ENCODE measurements at places on chromosomes 2 and 18. TPM values are rescaled to one million over a fixed set of nuclear protein-coding genes. Genes with fewer than 3 reads are reported as not detected.

DNA sequence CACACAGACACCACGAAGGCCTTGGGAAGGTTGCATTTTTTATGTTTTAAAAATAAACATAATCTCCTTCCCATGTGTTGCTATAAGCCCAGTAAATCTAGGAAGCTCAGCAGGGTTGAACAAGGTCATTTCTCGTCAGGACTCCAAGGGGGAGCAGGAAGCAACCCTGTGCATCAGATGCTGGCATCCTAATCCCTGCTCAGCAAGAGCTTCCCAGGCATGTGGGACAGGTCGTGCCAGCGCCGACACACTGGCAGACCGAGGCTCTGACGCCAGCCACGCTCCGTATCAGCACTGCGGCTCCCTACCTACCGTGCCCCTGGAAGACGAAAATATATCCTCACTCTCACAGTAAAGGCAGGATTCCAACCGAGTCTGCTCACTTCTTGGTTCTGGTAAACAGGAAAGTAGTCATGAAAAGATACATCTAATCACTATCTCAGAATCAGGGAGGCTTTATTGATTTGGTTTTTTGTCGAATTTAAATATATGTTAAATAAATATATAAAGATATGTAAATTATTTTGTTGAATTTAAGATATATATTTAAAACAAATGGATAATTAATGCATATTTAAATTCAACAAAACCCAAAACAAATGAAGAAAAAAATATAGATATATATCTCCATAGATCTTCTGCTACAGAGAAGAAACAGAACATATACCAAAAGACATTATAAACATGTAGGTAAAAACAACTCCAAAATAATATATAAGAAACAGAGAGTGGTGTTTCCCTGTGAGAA, 61.4 kb downstream of the TXNL1 start:
- H3K4me3 ChIP-seq, result no peak overlapping the region
- no peak for DNase-seq
- H3K36me3 ChIP-seq, result no peaks in the 10 kb centered on the region
- no peak overlapping the region for H3K27ac ChIP-seq

DNA sequence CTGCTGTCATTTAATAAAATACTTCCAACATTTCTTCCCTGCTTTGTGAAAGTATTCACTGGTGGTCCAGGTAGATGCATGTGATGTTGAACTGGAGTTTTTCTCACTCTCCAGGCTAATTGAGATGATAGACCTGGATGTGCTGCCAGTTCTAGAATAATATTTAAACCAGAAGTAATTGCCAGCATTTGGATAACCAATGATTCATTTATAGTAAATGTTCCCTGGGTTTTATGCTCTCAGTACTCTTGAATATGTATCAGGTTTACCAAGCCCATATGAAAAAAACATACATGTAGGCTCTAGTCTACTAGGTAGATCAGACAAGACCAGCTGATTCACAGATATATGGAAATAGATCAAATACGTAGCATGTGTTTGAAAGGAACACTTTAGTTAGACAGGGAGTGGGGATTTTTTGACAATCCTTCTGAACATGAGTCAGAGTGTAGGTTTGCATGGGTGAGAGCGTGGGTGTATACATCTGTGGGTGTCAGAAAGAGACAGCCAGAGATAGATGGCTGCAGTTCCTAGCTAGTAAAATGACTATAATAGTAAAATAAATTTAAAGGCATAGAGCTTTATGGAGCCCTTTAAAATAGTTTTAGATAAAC, 115.1 kb downstream of the NAB1 start:
- no peaks in the 10 kb centered on the region for H3K27me3 ChIP-seq
- no peak for DNase-seq
- H3K36me3 ChIP-seq, result no peaks in the 10 kb centered on the region
- H3K4me3 ChIP-seq, result no peak overlapping the region

- H3K36me3 ChIP-seq, result no peaks in the 10 kb centered on the region
- H3K27me3 ChIP-seq, result peaks cover 18% of the 10 kb centered on the region
- H3K4me3 ChIP-seq, result peak overlapping the region; percentile 78
- H3K4me1 ChIP-seq, result peaks cover 9% of the 10 kb centered on the region
Measured at GRCh38 chr18:25350489-25351251, 1.3 kb downstream of the ZNF521 start.

- H3K27ac ChIP-seq, result peak overlapping the region; percentile 83
- DNase-seq, result no peak
- no peaks in the 10 kb centered on the region for H3K36me3 ChIP-seq
- H3K27me3 ChIP-seq, result no peaks in the 10 kb centered on the region
- H3K4me3 ChIP-seq, result peak overlapping the region; percentile 49
Measured at GRCh38 chr18:58222432-58223125, 178.6 kb downstream of the NEDD4L start.

Gene ACMSD
- not detected for total RNA-seq

DNA sequence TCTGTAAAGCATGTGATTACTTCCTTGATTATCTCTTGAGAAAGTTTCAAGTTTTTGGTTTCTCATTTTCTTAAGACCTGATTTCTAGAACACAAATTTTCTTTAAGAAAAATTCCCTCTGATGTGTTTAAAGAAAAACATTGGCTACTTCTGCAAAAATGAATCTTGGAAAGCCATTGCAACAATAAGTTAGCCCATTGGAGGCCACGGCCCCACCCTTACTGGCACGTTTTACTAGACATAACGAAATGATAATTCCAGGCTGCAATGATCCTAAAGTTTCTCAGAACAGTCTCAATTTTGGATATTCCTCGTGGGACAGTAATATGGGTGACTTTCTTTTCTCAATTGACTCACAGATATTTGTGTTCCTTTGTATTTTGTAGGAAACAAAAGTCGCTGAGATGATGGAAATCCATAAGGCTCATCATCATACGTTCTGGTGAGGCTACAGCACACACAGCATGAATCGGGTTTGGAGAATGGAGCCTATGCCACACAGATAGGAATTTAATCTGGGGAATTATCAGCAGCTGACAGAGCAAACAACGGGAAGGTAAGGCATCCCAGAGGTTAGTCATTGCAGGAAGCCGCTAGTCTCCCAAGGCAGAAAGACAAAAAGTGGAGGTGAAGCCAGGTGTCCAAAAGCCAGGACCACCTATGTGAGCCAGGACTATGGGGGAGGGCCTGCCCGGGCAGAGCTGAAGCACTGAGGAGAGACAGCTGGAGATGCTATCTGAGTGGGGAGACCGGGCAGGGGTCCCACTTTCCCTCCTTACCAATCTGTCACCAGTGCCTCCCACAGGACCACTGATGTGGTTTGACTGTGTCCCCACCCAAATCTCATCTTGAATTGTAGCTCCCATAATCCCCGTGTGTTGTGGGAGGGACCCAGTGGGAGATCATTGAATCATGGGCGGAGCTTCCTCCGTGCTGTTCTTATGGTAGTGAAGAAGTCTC, 35.9 kb downstream of the SOWAHC start:
- H3K4me3 ChIP-seq, result no peak overlapping the region
- no peaks in the 10 kb centered on the region for H3K36me3 ChIP-seq
- no peak for DNase-seq
- H3K27me3 ChIP-seq, result no peaks in the 10 kb centered on the region
- no peak overlapping the region for H3K27ac ChIP-seq

- no peaks in the 10 kb centered on the region for H3K36me3 ChIP-seq
- no peaks in the 10 kb centered on the region for H3K27me3 ChIP-seq
- H3K4me1 ChIP-seq, result peaks cover 20% of the 10 kb centered on the region
- no peak for DNase-seq
Measured at GRCh38 chr2:20416723-20417122, 30.2 kb upstream of the RHOB start.

GRCh38 chr2:63051042-63051794, 588 bp downstream of the OTX1 start:
- DNase-seq, result no peak
- peak overlapping the region; percentile 58 for H3K4me3 ChIP-seq
- peaks cover 100% of the 10 kb centered on the region for H3K27me3 ChIP-seq
- H3K4me1 ChIP-seq, result peaks cover 68% of the 10 kb centered on the region
- H3K36me3 ChIP-seq, result no peaks in the 10 kb centered on the region
- H3K27ac ChIP-seq, result no peak overlapping the region

Gene CTLA4
- 0.86 TPM for total RNA-seq

DNA sequence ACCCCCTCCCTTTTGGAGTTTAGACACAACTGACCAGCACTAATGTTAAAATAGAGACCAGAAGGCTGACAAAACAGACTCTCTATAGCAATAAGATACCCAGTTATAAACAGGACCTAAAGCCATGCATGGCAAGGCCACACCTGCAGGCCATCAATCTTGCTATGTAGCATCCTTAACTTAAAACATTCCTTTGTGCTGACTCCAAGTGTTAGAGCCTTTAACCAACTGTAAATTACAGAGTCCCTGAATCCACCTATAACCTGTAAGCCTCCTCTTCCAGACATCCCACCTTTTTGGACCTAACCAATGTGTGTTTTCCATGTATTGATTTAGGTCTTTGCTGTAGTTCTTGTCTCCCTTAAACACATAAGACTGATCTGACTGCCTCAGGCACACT, 17.9 kb downstream of the ANKMY1 start:
- no peak overlapping the region for H3K27ac ChIP-seq
- peaks cover 41% of the 10 kb centered on the region for H3K36me3 ChIP-seq
- H3K4me1 ChIP-seq, result no peaks in the 10 kb centered on the region
- no peak overlapping the region for H3K4me3 ChIP-seq

DNA sequence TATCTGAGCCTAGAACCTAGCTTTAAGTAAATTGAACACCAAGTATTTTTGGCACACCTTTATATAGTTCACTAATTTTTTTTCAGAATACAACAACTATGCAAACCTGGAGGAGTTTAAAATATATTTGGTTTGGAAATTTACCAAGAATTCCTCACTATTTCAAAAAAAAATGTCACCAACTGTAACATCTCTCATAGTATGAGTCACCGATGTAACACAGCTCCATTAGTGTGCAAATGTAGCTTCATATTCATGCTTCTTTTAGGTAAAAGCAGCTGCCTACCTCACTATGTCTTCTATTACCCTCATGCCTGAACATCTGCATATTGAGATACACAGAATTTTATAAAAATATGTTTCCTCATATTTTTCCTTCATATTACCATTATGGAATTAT, 80.5 kb downstream of the NRXN1 start:
- H3K36me3 ChIP-seq, result no peaks in the 10 kb centered on the region
- H3K4me3 ChIP-seq, result no peak overlapping the region
- DNase-seq, result no peak
- no peaks in the 10 kb centered on the region for H3K27me3 ChIP-seq
- H3K4me1 ChIP-seq, result no peaks in the 10 kb centered on the region

GRCh38 chr2:48287976-48288375, 242.0 kb upstream of the STON1 start:
- no peak for DNase-seq
- H3K27me3 ChIP-seq, result no peaks in the 10 kb centered on the region
- no peaks in the 10 kb centered on the region for H3K4me1 ChIP-seq

GRCh38 chr2:193990868-193991267, 1666.2 kb upstream of the SLC39A10 start:
- no peaks in the 10 kb centered on the region for H3K4me1 ChIP-seq
- H3K27ac ChIP-seq, result no peak overlapping the region
- DNase-seq, result no peak
- no peaks in the 10 kb centered on the region for H3K36me3 ChIP-seq
- no peak overlapping the region for H3K4me3 ChIP-seq

Gene SERPINB13
- not detected for total RNA-seq

DNA sequence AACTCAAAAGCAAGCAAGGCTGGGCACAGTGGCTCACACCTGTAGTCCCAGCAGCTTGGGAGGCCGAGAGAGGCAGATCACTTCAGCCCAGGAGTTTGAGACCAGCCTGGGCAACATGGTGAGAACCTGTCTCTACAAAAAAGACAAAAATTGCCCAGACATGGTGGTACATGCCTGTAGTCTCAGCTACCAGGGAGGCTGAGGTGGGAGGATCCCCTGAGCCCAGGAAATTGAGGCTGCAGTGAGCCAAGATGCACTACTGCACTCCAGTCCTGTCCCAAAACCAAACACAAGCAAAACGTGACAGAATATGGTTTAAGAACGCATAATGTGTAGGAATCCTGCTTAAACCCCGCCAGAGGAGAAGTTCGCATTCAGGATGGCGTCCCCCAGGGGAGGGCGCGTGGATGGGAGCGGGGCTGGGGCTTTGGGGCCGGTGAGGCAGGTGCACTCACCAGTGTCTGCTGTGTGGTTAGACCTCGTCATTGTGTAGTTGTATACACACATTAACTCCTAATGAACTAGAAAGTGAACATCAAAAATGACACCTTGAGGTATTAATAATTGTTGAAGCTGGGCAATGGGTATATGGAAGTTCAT, 5.4 kb downstream of the COLEC11 start:
- no peak for DNase-seq
- H3K4me3 ChIP-seq, result no peak overlapping the region
- H3K4me1 ChIP-seq, result peaks cover 4% of the 10 kb centered on the region
- no peak overlapping the region for H3K27ac ChIP-seq
- no peaks in the 10 kb centered on the region for H3K36me3 ChIP-seq
- no peaks in the 10 kb centered on the region for H3K27me3 ChIP-seq
